LoVo (cell line): ENCODE measurements at places on chromosomes 12 and 14.
A peak's percentile ranks its signal among the peaks of the same experiment; 100 is the strongest.

DNA sequence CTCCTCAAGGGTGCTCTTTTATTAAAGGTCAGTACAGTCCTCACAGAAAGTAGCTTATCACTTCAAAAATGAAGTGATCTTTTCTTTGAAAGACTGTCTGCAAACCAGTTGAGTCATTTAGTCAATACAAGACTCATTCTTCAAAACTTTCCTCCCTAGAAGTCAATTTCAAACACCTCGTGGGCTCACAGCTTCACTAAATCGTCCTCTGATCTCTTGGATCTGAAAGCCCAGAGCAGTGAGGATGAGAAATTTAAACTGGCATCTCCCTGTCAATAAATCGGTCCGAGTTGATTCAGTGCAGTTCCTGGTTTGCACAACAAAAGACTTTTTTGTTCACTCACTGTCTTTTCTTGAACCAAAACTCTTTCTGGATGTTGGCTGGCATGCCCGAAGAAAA is 44.5 kb downstream of the NUAK1 start:
- DNase-seq = no peak

GRCh38 chr14:103763730-103764488 is 48.3 kb downstream of the ZFYVE21 start:
- DNase-seq = no peak

- DNase-seq = no peak
Measured at GRCh38 chr12:44034906-44035305, 199.0 kb downstream of the TMEM117 start.

DNA sequence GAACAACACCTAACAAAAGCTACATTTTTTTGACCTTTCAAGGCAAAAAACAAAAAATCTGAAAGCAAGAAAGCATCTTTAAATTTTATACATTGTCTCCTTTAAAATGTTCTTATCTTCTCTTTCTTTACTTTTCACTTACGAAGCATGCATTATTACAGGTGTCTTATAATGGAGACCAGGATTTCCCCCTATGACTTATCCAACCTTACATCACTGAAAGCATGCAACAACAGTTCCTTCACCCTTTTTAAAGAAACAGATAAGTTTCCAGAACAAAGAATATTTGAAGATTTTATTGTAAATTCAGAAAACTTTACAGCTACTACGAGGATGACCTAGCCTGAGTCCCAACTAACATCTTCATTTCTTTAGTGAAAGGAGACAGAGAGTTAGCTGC is 277.2 kb downstream of the AKAP6 start:
- no peak for DNase-seq

GRCh38 chr12:117002051-117002817 is 91.5 kb downstream of the FBXW8 start:
- no peak for DNase-seq

DNA sequence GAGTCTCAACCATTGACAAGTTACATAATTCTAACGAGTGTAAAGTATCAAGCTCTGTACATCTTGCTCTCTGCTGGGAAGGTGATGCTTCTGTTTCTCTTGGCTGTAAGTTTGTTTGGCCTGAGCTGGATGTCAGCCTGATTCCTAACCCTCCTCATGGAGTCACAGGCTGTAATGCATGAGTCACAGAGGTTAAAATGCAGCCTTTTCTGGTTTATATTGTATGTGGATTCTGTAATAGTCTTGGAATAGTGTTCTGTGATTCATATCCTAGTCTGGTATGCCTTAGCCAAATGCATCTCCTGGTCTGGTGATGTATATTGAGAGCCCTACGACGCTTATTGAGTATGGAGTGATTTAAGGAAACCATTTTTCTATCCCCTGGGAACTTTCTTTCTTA is 104.5 kb upstream of the FRMD6 start:
- peak; percentile 16 for DNase-seq

- DNase-seq = no peak
Measured at GRCh38 chr14:88551980-88552431, 2.8 kb downstream of the PTPN21 start.

DNA sequence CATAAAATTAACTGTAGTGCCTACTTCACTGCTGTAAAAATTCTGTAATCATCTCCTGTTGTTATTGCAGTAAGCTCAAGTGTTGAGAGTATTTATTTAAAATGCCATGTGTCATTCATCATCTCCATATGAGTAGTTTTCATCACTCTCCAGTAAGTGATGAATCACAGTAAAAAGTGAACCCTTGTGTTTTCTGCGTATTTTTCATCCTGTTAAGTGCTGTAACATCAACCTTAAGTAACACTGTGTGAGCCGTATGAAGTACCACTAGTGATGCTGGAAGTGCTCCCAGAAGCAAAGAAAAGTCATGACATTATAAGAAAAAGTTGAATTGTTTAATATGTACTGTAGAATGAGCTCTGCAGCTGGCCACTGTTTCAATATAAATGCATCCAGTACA is 55.4 kb downstream of the SLCO1B3 start:
- DNase-seq = no peak

GRCh38 chr14:32330351-32331111 is 1.4 kb downstream of the AKAP6 start:
- DNase-seq = no peak

DNA sequence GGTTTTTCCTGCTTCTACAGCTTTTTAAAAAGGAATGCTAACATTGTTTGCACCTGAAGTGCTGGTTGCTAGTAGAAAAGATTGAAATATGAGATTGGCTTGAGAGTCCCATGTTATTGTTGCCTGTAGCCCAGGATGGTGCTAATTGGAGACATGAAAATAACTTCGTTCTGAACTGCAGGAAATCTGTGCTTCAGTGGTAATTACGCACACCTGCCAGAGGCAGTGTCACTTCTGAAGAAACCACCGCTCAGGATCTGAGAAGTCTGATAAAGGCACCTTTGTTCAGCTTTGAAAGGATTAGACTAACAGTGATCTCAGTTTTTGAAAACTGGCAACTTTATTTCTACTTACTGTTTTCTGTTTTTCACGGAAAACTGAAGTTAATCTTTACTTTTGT is 15.5 kb upstream of the ATP6V0A2 start:
- no peak for DNase-seq

DNA sequence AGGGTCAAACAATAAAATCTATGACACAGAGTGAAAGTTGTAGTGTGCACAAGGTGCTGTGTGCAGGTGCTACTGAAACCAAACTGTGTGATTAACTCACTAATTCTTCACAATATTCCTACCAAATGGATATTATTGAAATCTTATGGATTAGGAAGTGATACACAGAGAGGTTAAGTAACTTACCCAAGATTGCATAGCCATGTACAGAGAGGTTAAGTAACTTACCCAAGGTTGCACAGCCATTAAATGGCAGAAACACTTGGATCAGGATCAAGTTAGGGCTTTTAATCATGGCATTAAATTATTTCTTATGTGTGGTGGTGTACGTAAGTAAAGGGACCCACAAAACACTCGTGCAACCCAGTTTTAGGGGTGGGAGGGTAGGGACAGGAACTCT is 771.4 kb downstream of the AACS start:
- DNase-seq = no peak

GRCh38 chr12:95848575-95849388 is 10.0 kb upstream of the SNRPF start:
- peak; percentile 33 for DNase-seq

GRCh38 chr12:83826112-83826511 is 1086.5 kb downstream of the SLC6A15 start:
- DNase-seq = peak; percentile 48

DNA sequence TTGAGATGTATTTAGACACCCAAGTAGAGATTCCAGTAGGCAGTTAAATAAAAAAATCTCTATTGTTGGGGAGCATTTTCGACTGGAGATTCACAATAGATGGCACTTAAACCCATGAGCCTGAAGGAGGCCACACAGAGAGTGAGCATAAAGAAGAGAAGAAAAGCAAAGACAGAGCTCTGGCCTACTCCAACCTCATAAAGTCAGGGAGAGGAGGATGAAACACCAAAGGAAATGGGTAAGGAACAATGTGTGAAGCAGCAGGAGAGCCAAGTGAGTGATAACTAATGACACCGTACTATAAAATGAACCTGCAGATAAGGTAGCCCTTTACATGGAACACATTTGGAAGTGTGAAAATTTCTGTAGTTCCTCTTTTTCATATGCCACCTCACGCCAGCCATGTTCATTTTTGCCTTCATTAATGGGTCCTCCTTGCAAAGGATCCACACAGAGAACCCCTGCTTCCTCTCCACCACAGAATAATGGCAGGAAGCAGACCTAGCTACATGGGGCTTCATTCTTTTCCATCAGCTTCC is 150.0 kb upstream of the SYT10 start:
- no peak for DNase-seq

DNA sequence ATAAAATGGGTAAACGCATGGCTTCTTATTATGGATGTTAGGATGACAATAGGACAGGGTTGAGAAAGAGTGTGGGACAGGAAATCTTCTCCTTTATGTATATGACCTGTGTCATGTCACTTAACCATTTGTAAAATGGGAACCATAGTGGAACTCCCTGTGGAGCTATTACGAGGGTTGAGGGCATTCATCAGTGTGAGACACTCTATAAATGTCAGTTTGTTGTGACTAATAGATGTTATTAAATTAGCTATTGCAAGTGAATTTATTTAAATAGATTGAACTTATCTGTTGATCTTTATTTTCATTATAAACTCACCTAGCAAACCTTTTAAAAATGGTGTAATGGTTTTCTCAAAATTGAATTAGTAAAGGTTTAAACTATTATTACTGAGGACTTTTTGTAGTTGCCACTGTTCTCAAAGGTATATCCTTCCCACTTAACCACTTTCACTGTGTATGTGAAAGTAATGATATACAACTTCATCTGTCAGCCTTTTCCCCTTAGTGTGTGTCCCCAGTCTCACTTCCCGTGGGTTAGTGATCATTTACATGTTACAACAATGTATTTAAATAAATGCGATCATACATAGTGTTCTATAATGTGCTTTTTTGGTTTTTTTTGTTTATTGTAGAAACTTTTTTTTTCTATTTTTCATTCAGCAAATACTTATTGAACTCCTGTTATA is 17.1 kb downstream of the HELB start:
- DNase-seq = no peak

- no peak for DNase-seq
Measured at GRCh38 chr14:22739423-22739822, 27.1 kb upstream of the OXA1L start.

DNA sequence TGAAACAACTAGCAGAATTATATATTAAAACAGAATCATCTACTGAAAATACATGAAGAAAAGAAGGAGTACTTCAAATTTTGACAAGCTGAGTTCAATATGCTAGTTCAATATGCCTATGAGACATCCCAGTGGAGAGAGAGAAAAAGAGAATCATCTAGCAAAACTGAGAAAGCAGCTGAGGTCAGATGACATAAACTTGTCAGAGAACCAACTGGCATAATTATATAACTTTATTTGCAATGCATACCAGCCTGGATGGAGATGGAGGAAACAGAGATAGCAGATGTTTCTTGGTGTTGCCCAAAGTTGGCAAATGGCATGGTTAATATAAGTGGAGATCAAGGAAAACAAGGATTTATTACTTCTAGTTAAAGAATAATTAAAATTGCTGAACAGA is 148.7 kb upstream of the PDZRN4 start:
- no peak for DNase-seq

DNA sequence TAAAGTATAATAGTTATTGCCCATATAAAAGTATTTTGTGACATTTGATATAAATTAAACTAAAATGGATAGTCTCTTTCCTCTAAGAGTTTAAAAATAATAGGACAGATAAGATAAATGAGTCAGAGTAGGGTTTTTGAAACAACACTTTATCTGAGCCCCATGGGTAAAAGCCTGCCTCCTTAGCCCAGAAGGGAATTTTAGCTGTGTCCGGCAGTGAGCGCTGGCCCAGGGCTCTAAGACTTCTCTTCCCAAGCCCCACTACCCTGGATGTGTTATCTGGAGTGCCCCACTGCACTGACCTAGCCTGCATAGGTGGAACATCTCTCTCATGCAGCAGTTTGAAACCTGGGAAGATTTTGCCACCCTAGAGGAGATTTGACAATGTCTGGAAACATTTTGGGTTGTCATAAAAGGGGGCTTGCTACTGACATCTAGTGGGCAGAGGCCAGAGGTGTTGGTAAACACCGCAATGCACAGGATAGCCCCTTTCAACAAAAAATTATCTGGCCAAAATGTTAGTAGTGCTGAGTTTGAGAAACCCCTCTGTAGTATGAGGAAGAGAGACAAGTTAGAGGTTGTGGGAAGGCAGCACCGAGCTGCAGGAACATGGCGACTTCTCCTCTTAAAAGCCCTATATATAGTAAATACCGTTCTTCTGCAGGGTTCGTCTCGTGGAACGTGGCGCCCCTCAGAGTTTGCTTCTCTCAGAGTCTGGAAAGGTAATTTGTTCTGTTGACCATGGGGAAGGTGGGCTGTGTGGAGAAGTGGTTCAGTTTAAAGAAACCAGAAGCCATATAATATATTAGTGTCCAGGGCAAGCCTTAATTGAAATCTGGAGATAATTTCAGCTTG is 29.3 kb upstream of the ATF1 start:
- no peak for DNase-seq

DNA sequence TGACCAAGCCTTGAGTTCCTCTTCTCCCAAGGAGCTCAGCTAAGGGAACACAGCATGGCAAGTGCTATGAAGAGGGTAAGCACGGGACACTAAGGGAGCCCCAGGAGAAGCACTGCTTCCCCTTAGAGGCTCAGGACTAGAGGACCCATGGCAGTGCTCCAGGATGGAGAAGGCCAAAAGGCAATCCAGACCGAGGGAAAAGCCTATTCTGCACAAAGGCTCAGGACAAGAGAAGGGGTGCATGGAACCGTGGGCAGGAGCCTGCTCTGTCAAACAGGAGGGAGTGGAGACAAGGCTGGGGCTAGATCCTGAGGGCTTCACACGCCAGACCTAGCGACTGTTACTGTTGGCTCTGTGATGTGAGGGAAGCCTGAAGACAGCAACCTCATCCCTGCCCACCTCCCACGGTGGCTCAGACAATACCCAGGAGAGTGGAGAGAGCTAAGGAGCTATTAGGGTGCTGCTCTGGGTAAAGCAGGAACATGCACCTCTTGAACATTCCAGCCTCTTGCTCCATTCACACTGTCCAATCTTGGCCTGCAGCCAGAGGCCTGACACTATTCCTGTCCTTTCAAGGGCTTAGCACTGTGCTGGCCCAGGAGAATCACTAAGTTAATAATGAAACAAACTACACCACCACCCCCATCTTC is 24.2 kb downstream of the OTUB2 start:
- no peak for DNase-seq

DNA sequence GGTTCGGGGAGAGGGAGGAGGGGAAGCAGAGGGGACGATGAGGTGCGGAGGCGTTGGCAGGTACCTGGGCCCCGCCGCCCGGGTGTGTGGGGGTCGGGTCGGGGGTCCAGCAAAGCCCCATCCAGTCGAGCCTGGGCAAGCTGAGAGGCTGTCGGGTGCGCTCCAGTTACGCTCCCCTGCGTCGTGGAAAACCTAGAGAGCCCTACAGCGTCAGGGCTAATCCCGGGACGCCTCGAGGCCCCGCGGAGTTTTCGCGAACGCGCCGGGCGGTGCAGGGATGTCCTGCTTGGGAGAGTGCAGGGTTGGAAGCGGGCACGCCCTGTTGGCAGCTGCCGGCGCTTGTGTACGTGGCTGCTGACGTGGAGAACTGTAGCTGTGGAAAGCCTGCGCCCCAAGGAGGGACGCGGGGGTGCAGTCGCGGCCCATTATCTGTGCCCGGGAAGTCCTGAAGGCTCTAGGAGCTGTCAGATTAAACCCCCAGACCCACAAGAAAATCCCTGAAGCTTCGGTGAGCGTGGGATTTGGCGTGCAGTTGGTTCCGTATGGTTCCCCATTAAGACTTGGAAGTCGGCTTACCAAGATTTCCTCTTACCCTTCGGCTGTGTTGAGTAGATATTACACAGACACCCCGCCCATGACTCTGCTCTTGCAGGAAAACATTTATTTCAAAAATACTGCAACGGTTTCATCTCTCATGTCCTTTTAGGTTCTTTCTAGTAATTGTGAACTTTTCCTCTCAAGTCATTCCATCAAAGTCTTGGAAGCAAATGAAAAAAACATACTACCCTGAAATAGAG is 11.3 kb upstream of the SLC38A2 start:
- peak; percentile 90 for DNase-seq
